ENCODE measurements at places on chromosomes 2 and 18. TPM values are rescaled to one million over a fixed set of nuclear protein-coding genes. Genes with fewer than 3 reads are reported as not detected.

DNA sequence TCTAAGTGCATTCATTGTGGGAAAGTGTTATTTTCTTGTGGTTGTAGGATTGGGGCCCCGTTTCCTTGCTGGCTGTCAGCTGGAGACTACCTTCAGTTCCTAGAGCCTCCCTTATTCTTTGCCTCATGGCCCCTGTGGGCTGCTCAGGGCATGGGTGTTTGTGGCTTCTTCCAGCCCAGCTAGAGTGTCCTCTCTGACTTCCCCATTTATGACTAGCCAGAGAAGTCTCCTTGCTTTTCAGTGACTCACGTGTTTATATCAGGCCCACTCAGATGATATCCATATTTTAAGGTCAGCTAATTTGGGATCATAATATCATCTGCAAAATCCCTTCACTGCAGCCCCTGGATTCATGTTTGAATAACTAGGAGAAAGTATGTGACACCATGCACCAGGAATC is 62.8 kb downstream of the DTNA start:
- DNase-seq, result peak; percentile 34

- no peak for DNase-seq
Measured at GRCh38 chr2:178070824-178071223, 1.8 kb downstream of the PDE11A start.

DNA sequence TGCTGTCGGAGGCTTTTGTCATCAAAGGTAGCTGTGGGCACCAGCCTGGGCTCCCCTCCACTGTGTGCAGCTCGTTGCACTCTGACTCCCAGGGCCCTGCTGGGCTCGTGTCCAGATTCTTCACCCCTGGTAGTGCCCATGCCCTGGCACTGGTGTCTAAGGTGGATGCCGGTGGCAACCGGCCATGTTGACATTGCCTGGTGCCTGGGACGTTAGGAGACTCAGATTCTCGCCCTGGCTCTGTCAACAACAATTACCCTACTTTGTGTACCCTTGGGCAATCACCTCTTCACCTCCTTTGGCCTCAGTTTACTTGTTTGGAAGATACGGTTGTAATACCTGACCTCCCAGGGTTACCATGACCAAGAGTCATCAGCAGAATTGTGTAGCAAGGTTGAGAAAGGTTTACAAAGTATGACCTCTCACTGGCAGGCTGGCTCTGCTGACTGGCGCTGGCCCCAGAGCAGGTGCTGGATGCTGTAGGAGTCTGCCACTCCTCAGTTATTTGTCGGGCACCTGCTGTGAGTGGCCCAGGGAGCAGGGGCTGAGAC is 41.5 kb upstream of the MCFD2 start:
- no peak for DNase-seq

PNPT1 gene
- 62.2 TPM for total RNA-seq

TNFRSF11A gene
- 3.5 TPM for total RNA-seq

DNA sequence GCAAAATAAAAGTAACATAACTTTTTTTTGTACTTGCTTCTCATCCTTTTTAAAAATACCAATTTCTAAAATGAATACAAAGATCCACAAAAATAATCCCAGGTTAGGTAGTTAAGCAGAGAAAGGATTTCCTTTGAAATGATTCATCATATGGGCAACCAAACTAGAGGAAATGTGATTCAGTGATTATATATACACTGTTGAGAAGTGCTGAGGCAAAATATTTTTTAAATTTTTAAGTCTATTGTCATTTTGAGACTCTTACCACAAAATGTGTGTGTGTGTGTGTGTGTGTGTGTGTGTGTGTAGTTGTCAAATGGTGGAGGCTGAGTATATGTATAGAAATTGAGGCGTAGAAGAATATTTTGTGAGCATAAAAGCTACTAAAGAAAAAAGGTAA is 1075.3 kb downstream of the LRP1B start:
- no peak for DNase-seq

- no peak for DNase-seq
Measured at GRCh38 chr18:76903386-76903785, 81.0 kb downstream of the ZNF236 start.

TXNL4A gene
- total RNA-seq, result 160 TPM

- DNase-seq, result peak; percentile 82
Measured at GRCh38 chr2:36618381-36618780, 20.4 kb upstream of the FEZ2 start.

DNA sequence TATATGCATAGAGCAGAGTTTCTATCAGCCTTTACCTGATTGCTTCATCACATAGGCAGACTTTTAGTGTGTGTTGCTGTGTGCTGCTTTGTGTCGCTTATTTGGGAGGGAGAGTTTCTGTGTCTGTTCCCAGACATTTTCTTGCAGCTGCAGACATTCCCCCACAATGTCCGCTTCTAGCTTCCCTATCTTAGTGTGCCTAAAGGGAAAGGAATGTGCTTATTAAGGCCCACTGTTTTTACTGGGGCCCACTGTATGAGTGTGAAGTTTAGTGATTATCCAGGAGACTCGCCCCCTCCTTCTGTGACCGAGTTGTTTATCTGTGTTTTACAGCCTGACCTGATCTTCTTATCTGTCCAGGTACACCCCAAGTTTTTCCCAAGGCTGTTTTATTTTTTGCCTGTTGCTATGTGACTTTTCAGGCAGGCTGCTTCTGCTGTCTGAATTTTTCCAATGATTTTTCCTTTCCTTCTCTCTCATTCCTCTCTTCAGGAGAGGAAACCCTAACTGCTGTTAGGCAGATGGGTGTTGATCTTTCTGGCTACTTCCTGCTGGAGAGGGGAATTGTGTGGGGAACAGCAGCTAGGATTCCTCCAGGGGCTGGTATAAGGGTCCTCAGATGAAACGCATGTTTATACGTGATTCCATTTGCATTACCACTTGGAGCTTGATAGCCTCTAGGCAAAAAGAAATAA is 47.6 kb downstream of the STK17B start:
- DNase-seq, result peak; percentile 66

DNA sequence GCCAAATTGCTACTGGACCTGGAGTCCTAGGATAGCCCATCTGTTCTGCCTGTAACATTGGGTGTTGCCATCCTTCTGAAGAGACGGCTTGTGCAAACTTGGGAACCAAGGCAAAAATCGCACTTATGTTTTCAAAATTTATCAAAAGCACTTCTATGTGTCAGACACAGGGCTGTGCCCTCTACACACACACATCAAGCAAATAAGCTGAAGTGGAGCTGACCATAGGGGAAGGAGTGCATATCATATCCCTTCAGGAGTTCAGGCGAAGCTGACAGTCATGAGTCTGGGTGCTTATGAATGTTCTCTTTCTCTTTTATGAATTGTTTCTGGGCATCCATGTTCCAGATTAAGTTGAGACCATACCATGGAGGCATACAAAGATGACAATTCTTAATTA is 247.9 kb downstream of the CYRIA start:
- no peak for DNase-seq

Data from Daoy (cell line).